Colonic mucosa (tissue), 4 donors: ENCODE measurements at places on chromosomes 2 and 18.

GRCh38 chr2:56109994-56110393, 73.8 kb upstream of the CCDC85A start:
- DNase-seq = no peak

- DNase-seq = no peak
Measured at GRCh38 chr2:20916604-20917286, 93.8 kb upstream of the LDAH start.

DNA sequence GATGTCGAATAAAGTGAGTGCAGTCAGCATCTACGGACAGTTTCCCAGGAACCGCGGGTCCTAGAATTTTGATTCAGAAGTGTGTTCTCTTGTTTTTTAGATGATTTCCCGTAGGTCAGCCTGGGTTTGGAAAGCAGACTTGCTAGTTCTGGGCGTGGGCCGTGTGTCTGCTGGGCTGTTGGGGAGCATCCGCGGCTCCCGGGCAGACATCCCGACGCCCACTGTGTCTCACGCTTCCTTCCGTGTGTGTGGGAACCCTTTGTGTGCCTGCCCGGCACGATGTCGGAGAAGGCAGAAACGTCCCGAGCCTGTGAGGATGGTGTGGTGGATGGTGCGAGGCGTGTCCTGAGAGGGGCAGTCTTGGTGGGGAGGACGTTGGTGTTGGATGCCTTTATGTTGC, 18.4 kb downstream of the CTDP1 start:
- DNase-seq = no peak

DNA sequence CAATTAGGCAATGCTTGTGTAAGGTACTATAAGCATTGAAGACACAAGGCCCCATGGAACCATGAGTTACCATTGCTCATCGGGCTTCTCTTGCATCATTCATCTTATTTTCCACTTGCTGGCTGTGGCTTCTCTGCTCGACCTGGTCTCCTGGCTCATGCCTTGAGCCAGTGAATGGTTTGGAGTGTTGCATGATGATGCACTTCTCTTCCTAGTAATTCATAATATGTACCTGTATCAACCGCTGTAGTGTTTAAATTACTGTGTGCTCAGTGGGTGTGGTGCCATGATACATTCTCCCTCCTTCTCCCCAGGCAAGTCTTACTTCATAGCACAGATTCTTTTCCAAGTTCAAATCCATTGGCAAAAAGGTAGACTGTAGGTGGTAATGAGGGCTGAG, 66.8 kb downstream of the ABCA12 start:
- no peak for DNase-seq

- DNase-seq = no peak
Measured at GRCh38 chr2:84870306-84870705, 10.6 kb downstream of the TRABD2A start.

DNA sequence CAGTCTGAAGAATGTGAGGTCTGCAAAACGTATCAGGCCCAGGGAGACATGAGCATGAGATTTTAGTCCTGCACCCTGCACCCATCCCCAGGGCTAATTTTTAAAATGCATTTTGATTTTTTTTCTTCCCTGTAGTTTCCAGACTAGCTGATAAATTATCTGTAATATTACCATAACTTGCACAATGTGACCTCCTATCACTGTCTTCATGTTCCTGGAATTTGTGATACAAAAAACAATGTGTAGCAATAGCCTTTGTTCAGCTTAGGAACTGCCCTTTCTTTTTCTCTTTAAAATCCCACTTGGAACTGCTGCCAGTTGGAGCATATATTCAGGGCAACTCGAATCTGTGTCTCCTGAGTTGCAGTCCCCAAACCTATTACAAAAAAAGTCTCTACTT, 222.8 kb upstream of the HS6ST1 start:
- DNase-seq = no peak
